ENCODE measurements at places on chromosomes 4 and X.
A peak's percentile ranks its signal among the peaks of the same experiment; 100 is the strongest.

DNA sequence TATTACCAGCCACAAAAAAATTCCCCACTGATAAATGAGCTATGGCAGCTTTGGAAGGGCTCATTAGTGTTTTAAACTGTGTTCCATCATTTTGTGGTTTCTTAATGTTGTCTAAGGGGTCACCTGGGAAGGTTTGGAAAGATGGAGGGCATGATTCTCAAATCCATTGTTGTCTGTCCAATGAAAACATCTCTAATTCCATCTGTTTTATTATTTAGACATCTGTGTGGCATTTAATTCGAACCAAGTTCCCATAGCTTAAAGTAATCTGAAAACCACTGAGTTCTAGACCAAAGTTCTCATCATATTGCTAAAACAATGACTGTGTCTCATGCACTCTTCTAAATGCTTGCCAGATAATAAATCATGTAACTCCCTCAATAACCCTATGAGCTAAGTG is 103.8 kb upstream of the PPP3CA start:
- DNase-seq, result no peak

GRCh38 chr4:85741381-85741780 is 266.4 kb downstream of the ARHGAP24 start:
- DNase-seq, result no peak

- DNase-seq, result no peak
Observed at GRCh38 chr4:38647101-38647819, 16.7 kb upstream of the KLF3 start.

- DNase-seq, result no peak
Observed at GRCh38 chr4:107774681-107775080, 50.1 kb upstream of the SGMS2 start.

DNA sequence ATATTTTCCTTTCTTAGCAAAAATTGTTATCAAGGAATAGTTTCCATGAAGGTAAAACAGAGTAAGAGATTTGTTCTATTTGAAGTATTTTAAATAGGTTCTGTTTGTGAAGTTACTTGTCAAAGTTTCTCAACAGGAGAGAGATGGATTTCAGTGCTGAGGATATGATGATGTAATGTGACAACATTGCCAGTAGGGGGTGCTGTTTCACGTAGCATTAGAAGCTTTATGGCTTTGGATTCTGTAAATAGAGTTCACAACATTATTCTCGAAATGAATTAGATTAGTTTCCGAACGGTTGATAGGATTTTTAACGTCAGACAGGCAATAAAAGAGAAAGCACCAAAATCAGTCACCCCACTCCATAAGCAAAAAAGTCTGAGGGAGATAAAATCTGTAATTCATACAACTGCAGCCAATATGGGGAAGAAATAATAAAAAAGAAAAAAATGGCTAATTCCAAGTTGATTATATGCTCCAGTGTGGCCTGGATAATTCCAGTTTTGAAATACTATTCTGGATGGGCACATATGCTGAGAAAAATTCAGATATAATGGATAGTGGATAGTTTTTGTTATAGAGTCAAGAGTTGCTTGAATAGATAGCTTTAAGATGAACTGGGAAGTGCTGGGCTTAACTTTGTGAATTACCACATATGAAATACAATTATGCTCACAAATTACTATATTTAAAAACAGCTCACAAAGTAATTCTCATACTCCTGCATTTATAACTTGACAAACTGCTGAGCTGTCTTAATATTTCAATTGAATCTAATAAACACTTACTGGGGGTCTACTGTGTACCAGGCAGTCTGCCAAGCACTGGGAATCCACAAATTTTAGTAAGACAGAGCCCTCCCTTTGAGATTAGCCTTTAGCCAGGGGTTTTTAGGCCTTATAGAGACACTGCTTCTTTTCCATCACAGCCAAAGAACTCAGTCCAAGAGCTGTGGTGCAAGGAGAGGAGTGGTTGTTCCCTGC is 109.1 kb downstream of the GPAT3 start:
- peak; percentile 46 for DNase-seq

- no peak for DNase-seq
Observed at GRCh38 chr4:38002451-38003071, 42.4 kb downstream of the PTTG2 start.

- peak; percentile 14 for DNase-seq
Observed at GRCh38 chr4:37837446-37837845, 11.0 kb downstream of the PGM2 start.

DNA sequence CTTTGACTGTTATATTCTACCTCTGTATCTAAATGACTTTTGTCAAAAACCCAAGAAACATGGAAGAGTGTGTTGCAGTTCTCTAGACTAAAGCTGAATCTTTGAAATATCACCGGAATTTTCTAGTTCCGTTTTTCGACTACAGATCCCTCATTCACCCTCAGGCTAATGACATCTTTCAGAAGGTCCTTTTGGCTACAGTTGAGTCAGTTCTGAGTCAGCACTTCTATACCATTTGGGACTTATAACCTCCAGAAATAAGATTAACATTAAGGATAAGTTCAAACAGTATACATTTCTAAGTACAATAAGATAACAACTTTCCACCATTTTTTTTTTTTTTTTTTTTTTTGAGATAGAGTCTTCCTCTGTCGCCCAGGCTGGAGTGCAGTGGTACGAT is 331.0 kb upstream of the CPXCR1 start:
- no peak for DNase-seq

- DNase-seq, result no peak
Observed at GRCh38 chr4:76207549-76207948, 6.1 kb downstream of the SCARB2 start.

DNA sequence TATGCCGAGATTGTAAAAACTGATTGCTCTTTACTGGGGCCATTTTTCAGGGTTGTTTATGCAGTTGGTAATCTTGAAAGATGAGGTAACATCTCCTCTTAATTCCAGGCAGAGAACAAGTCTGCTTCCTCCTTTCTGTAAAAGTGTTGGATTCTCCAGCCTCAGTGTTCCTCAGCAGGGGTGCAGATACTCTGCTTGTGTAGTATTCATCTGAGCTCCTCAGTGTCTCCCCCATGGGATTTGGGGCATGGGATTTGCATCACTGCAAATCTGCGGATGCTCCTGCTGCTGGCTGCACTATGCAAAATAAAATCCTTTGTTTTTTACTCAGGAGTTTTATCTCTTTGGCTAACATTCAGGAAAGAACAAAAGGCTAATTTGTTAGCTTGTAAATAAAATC is 104.9 kb upstream of the ATP8A1 start:
- no peak for DNase-seq

- peak; percentile 81 for DNase-seq
Observed at GRCh38 chrX:39491548-39492297, 606.0 kb downstream of the BCOR start.

DNA sequence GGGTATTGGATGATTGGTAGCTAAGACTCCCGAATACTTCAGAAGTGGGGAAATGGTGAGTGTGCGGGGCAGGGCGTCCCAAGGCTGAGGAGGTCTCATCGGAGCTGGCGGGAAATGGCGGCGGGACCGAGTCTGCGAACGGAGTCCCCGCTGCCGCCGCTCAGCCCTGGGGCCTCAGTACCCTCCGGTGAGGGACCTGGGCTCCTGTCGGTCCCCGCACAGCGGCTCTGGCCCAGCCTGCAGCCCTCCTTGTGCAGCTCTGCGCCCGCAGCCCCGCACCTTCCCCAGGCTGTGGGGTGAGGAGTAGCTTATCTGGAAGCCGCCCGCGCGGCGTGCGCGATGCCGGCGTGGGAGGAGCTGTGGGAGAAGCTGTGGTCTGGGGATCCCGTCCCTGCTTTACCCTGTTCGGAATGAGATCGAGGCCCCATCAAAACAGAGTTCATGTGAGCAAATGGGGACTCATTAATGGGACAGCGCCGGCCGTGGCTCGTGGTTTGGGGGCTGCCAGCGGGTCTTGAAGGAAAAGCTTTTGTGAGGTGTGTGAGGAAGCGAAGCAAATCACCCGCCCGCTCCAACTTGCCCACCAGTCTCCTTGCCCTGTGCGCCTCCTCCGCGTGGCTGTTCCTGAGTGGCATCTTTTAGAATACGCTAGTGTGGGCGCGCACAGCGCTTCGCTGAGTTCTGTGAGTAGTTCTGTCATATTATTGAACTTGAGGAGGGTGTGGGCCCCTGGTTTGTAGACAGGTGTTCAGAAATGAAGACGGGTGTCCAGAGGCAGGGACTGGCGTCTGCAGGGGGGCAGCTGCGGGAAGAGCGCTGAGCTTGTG is 531 bp downstream of the ZNF141 start:
- DNase-seq, result peak; percentile 56

- peak; percentile 53 for DNase-seq
Observed at GRCh38 chrX:120549483-120550452, 11.0 kb downstream of the CUL4B start.

DNA sequence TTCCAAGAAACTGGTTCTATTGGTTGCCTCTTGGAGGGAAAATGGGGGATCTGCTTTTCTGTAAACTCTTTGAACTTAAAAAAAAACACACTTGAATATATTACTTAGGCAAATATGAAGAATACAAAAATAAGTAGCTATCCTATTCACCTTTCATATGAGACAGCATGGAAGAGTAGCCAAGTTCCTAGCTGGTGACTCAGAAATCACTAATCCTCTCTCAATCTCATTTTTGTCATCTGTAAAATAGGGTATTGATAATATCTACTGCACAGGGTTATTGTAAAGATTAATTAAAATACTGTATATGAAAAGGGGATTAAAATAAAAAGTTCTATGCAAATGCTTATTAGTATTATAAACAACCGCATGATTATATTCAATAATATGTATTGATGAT is 12.7 kb downstream of the MGARP start:
- DNase-seq, result no peak

DNA sequence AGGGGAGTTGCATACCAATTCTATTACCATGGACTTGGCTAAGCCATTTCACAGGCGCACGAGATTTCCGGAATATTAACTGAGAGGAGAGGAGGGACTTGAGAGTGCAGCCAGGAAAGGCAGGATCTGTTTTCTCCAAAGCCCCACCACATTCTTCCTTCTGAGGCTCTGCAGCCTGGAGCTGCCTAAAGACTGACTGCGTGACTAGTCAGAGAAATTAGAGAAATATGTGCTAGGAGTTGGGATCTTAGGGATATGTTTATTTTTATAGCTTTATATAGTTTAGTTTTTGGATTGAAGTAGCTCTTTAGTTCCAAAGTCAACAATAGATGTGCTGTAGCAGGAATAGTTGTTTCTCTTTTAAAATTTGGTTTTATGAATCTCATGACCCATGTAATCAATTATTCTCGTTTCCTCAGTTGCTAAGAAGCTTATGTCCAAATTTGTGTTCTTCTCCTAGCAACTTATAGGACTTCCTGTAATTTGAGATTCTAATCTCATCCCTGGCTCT is 300.1 kb upstream of the DDX53 start:
- no peak for DNase-seq

GRCh38 chr4:6128221-6128850 is 72.0 kb downstream of the JAKMIP1 start:
- DNase-seq, result no peak

DNA sequence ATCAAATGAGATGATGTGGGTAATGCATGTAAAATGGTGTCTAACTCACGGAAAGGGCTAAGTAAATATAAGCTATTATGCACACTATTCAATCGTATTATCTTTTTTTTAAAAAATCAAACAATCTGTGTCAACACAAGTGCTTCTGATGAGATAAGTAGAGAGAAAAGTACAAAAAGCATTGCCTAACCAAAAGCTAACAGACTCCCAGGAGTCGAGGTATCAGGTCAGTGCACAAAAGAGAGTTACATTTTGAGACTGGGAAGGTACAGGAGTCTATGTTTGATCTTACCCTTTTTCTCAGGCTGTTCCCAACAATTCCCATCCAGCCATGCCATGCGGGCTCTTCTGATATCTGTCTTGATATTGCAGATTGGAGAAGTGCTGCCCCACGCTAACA is 203.3 kb upstream of the ZIC3 start:
- no peak for DNase-seq

- DNase-seq, result no peak
Observed at GRCh38 chr4:142500966-142501365, 345.1 kb downstream of the INPP4B start.

DNA sequence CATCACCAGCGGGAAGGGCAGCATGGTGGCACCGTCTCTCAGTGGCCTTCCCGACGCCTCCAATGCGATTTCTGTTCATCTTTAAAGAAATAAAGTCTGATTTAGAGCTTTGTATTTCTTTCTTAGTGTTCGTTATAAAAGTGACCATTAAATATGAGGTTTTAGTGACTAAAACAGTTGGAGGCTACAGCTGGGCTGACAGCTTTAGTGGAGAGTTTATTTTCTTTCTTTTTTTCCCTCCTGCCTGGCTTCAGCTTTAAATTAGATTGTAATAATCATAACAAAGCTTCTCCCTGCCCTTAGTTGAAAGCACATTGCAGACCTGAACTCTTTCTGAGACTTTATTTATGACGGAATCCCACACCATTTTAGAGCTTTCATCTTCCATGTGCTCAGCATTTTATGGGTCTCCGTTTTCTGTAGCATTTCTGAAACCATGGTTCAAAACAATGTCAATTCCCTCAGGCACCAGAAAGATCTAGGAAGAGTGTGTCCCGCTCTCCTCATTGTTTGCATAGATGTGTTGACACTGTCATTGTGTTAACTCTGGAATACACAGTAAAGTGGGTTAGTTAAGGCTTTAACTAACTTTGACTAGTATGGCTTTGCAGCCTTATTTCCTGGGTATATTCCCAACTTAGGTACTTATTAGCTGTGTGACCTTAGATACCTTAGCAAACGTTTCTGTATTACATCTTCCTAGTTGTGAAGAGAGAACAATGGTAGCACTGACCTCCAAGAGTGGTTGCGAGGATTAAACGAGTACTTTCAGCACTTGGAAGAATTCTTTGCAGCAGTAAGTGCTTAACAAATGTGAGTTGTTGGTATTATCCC is 97.4 kb upstream of the PGRMC2 start:
- no peak for DNase-seq

GRCh38 chrX:139892512-139892911 is 40.3 kb downstream of the ATP11C start:
- no peak for DNase-seq

- DNase-seq, result no peak
Observed at GRCh38 chr4:16772366-16772850, 126.0 kb downstream of the LDB2 start.

GRCh38 chr4:142226014-142226413 is 589.6 kb downstream of the IL15 start:
- DNase-seq, result no peak

DNA sequence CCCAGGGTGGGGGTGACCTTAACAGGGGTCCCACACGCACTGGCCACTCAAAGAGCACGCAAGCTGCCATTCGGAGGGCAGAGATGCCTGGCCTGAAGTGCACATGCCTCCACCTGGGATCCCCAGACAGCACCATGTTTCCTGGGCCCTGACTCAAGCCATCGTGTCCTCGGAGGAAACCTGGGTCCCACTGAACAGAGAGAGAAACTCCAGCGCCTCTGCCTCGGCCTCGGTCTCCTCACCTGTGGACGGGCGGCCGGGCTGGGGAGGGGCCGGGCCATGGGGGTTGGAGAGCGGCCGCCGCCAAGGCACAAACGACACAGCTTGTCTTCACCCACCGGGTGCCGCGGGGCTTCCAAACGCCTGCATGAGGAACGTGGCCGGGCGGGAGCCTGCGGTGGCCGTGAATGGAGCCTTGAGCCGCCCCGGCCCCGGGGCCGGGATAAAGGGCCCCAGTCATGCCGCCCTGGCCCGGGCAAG is 30.0 kb upstream of the FGFR3 start:
- DNase-seq, result no peak

GRCh38 chr4:11198516-11199305 is 230.0 kb downstream of the HS3ST1 start:
- no peak for DNase-seq

GRCh38 chr4:100287534-100287933 is 97.3 kb upstream of the DDIT4L start:
- no peak for DNase-seq

GRCh38 chr4:176790398-176790797 is 2.3 kb downstream of the VEGFC start:
- DNase-seq, result no peak

- no peak for DNase-seq
Observed at GRCh38 chr4:130143656-130144055, 1047.7 kb downstream of the C4orf33 start.

- DNase-seq, result no peak
Observed at GRCh38 chr4:84167093-84167492, 332.0 kb downstream of the NKX6-1 start.
